Panc1 (cell line): ENCODE measurements at places on chromosomes 2 and 18.
A peak's percentile ranks its signal among the peaks of the same experiment; 100 is the strongest.

GRCh38 chr2:197809064-197809463 is 4.7 kb downstream of the PLCL1 start:
- no peak for DNase-seq

GRCh38 chr2:178241844-178242551 is 47.7 kb downstream of the OSBPL6 start:
- peak; percentile 15 for DNase-seq

DNA sequence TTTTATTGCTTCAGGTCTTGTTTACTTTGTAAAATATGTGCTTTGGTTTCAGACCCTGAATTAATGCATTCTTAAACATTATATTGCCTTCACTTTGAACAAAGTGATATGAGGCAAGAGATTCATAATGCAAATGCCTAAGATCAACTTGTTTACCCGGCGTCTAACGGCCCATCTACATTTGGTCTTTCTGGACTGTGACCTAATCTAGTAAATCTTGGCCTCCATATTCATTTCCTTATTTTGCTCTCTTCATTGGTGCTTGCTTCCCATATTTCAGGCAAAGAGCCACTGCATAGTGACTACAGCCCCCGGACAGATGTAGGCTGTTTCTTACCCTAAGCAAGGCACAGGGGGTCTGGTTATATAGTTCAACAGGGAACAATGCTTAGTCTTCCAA is 53.0 kb upstream of the SLC39A10 start:
- DNase-seq: no peak

- no peak for DNase-seq
Observed at GRCh38 chr2:240530181-240530580, 27.6 kb downstream of the ANKMY1 start.

DNA sequence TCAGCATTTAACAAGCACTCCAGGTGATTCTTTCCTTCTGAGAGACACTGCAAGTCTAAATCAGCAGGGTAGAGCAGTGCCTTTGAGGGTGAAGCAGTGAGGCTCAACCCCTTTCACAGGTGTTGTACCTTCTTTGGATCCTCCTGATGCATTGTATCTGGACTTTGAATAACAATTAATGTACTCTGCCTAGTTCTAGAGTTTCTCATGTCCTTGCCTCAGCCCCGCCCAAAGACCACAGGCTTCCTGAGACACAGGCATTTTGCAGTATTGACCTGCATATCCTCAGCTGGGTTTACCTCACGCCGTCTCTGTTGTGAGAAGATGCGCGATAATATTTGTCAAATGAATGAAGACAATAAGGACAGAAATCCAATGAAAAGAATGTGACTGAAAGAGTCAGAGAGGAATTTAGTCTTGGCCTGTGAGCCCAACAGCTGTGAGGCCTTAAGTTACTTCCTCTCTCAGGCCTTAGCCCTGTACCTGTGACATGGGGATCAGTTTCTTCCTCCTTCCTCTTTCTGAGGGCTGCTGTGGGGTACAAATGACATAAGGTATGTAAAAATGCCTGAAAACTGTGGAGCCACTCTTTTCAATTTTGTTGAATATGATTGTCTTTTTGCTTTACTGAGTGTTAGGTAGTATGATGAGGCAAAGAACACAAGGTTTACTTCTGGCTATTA is 43.7 kb downstream of the WIPF1 start:
- no peak for DNase-seq

- DNase-seq: no peak
Observed at GRCh38 chr2:99637159-99637697, 147.4 kb upstream of the REV1 start.

DNA sequence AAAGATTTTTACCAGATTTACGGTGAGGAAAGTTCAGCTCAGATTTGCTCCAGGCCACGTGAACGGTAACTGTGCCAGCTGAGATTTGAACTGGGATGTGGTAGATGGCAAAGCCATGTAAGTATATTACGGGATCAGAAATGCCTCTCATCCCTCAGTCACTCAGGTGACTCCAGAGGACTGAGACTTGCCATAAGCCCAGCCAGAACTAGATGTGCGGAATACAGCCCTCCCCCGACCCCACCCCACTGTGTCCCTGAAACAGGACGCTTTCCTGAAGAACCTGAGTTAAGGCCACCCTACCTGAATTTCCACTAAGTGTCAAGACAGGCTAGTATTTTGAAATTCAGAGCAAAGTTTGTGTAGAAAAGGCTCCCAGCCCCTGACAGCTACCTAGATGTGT is 1.3 kb upstream of the FHL2 start:
- no peak for DNase-seq

GRCh38 chr2:33616873-33617272 is 17.8 kb upstream of the FAM98A start:
- DNase-seq: no peak
